T-helper 17 cell (primary cell): ENCODE measurements at places on chromosomes 3 and 15.

GRCh38 chr3:24433838-24434591 lies 60.6 kb downstream of the THRB start:
- no peak overlapping the region for H3K27ac ChIP-seq
- no peaks in the 10 kb centered on the region for H3K27me3 ChIP-seq
- H3K4me3 ChIP-seq, result no peak overlapping the region
- no peaks in the 10 kb centered on the region for H3K36me3 ChIP-seq
- no peaks in the 10 kb centered on the region for H3K4me1 ChIP-seq
- DNase-seq, result no peak

- H3K4me3 ChIP-seq, result no peak overlapping the region
- peaks cover 29% of the 10 kb centered on the region for H3K4me1 ChIP-seq
- H3K36me3 ChIP-seq, result peaks cover 1% of the 10 kb centered on the region
- H3K27me3 ChIP-seq, result no peaks in the 10 kb centered on the region
- H3K27ac ChIP-seq, result no peak overlapping the region
These were observed 451.1 kb upstream of the TPRG1 start for GRCh38 chr3:188720636-188721035.

GRCh38 chr3:129758785-129759320 lies 134.7 kb downstream of the TMCC1 start:
- H3K4me3 ChIP-seq, result no peak overlapping the region
- no peak for DNase-seq
- no peak overlapping the region for H3K27ac ChIP-seq
- peaks cover 2% of the 10 kb centered on the region for H3K36me3 ChIP-seq
- no peaks in the 10 kb centered on the region for H3K27me3 ChIP-seq

DNA sequence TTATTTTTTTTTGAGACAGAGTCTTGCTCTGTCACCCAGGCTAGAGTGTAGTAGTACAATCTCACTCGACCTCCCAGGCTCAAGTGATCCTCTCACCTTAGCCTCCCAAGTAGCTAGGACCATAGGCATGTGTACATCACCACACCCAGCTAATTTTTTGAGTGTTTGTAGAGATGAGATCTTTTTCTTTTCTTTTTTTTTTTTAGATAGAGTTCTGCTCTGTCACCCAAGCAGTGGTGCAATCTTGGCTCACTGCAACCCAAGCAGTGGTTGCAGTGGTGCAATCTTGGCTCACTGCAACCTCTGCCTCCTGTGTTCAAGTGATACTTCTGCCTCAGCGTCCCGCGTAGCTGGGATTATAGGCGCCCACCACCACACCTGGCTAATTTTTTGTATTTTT lies 5.2 kb downstream of the CEP97 start:
- H3K36me3 ChIP-seq, result peaks cover 8% of the 10 kb centered on the region
- no peak overlapping the region for H3K27ac ChIP-seq
- H3K4me1 ChIP-seq, result peaks cover 14% of the 10 kb centered on the region
- no peak for DNase-seq
- no peaks in the 10 kb centered on the region for H3K27me3 ChIP-seq
- no peak overlapping the region for H3K4me3 ChIP-seq

DNA sequence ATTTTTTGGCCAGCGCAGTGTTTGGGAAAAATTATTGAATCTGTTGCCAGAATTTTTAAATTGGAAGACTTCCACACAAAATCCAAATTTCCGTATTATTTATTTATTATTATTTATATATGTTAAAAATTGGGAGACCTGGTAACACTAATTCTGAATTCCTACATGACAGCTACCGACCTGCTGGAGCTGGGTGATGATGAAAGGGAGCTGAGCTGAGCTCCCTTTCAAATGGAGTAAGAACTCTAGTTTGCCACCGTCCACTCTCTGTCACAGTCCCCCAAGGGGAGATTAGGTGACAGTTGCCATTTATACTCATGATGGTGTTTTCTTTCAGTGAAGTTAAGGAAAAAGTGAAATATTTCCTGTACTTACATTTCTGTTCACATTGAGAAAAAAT lies 1.4 kb downstream of the CRTC3 start:
- peak overlapping the region; percentile 96 for H3K4me3 ChIP-seq
- no peaks in the 10 kb centered on the region for H3K27me3 ChIP-seq
- H3K4me1 ChIP-seq, result peaks cover 40% of the 10 kb centered on the region
- no peak for DNase-seq

GRCh38 chr3:134476306-134476705 lies 9.5 kb downstream of the ANAPC13 start:
- H3K4me1 ChIP-seq, result peaks cover 5% of the 10 kb centered on the region
- DNase-seq, result no peak
- no peak overlapping the region for H3K4me3 ChIP-seq
- H3K27me3 ChIP-seq, result no peaks in the 10 kb centered on the region
- H3K36me3 ChIP-seq, result peaks cover 4% of the 10 kb centered on the region

- H3K27ac ChIP-seq, result no peak overlapping the region
- peaks cover 5% of the 10 kb centered on the region for H3K36me3 ChIP-seq
- H3K27me3 ChIP-seq, result no peaks in the 10 kb centered on the region
- DNase-seq, result no peak
- H3K4me1 ChIP-seq, result peaks cover 27% of the 10 kb centered on the region
These were observed 35.1 kb downstream of the EAF1 start for GRCh38 chr3:15462451-15462850.

- DNase-seq, result peak; percentile 9
- H3K4me1 ChIP-seq, result peaks cover 13% of the 10 kb centered on the region
- H3K4me3 ChIP-seq, result peak within 1 kb of the TSS; percentile 96
- H3K36me3 ChIP-seq, result no peaks in the 10 kb centered on the region
- H3K27me3 ChIP-seq, result peaks cover 55% of the 10 kb centered on the region
These were observed at the start of gene SLC27A2 for GRCh38 chr15:50181969-50182218. SLC27A2 (plus strand) TSS chr15:50182196; CDS start chr15:50182428, 232 bp downstream.

GRCh38 chr3:48950051-48950450 lies 31.4 kb downstream of the ARIH2 start:
- peaks cover 20% of the 10 kb centered on the region for H3K4me1 ChIP-seq
- no peak overlapping the region for H3K27ac ChIP-seq
- peaks cover 6% of the 10 kb centered on the region for H3K36me3 ChIP-seq
- no peak for DNase-seq
- no peak overlapping the region for H3K4me3 ChIP-seq

- H3K27me3 ChIP-seq, result no peaks in the 10 kb centered on the region
- H3K36me3 ChIP-seq, result peaks cover 12% of the 10 kb centered on the region
These were observed 61.9 kb downstream of the HMG20A start for GRCh38 chr15:77482570-77482969.

DNA sequence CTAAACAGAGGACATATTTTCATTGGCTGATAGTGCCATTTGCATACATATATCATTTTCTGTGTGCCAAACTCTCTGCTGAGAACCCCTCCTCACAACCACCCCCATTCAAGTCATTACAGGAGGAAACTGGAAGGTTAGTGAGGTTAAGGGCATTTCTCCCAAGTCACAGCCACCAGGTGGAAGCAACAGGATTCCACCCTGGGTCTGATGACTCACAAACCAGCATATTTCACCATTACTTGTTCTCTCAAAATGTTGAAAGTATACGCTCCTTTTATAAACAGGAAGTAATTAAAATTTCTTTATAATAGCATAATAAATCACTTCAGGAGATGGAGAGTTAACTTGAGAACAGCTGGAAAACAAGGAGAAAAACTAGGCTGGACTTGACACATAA lies 398.6 kb upstream of the WNT5A start:
- H3K4me1 ChIP-seq, result no peaks in the 10 kb centered on the region
- DNase-seq, result no peak
- H3K4me3 ChIP-seq, result no peak overlapping the region
- H3K27me3 ChIP-seq, result no peaks in the 10 kb centered on the region

- H3K36me3 ChIP-seq, result peaks cover 2% of the 10 kb centered on the region
- H3K4me3 ChIP-seq, result no peak overlapping the region
- DNase-seq, result no peak
- H3K27me3 ChIP-seq, result peaks cover 41% of the 10 kb centered on the region
- peaks cover 6% of the 10 kb centered on the region for H3K4me1 ChIP-seq
These were observed 13.4 kb upstream of the FAM98B start for GRCh38 chr15:38440353-38441129.

DNA sequence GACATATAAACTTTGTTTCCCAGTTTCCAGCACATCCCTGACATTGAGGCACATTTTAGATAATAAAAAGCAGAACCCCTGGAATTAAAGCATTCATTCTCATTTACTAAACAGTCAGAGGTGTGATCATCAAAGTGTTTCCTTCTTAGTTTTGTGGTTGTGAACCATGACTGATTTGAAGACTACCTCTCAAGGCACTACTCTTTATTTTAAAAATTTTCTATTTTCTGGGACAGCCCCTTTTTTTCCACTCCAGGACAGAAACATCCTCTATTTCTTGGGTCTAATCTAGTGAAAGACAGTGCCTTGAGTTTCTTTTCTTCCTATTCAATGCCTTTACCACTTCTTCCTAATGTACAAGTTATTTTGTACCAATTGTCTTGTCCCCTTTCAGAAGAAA lies 5.2 kb downstream of the SST start:
- H3K27ac ChIP-seq, result no peak overlapping the region
- peaks cover 4% of the 10 kb centered on the region for H3K36me3 ChIP-seq
- H3K4me3 ChIP-seq, result no peak overlapping the region
- H3K4me1 ChIP-seq, result no peaks in the 10 kb centered on the region

DNA sequence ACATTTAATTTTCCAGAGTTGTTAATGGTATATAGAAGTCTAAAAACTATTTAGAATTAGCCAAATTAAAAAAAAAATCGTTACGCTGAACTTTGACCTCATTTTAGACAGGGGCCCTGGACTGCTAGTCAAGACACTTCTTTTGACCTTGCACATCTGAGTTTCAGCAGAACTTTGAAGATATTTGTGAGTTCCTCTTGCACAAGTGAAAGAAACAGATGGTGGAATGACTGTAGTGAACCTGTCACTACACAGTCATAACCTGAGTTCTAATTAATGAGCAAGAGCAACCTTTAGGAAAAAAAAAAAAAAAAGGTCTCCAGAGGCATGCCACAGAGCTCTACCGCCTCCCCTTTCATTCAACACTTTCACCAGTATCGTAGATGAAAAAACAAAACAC lies 5.3 kb downstream of the MYO5C start:
- peak overlapping the region; percentile 1 for H3K27ac ChIP-seq
- H3K4me1 ChIP-seq, result peaks cover 10% of the 10 kb centered on the region
- no peak for DNase-seq
- H3K4me3 ChIP-seq, result no peak overlapping the region

- no peaks in the 10 kb centered on the region for H3K27me3 ChIP-seq
- H3K27ac ChIP-seq, result peak overlapping the region; percentile 78
- H3K4me3 ChIP-seq, result no peak overlapping the region
- peaks cover 5% of the 10 kb centered on the region for H3K36me3 ChIP-seq
- H3K4me1 ChIP-seq, result peaks cover 22% of the 10 kb centered on the region
- DNase-seq, result no peak
These were observed 24.1 kb downstream of the GABPB1 start for GRCh38 chr15:50330921-50331320.

DNA sequence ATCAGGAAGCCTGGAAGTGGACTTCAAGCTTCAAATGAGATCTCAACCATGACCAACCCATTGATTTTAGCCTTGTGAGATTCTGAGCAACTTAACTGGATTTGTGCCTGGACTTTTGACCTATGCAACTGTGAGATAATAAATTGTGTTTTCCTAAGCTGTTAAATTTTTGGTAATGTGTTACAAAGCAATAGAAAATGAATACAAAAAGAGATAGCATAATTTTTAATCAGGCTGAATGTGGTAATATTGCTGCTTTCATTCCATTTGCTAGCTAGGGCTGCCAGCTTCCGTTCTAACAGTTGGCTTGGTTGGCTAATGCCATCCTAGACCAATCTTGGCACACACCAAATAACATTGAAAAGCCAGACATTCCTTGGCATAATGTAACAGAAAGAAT lies 12.2 kb downstream of the PROS1 start:
- H3K27me3 ChIP-seq, result peaks cover 20% of the 10 kb centered on the region
- no peak overlapping the region for H3K4me3 ChIP-seq
- H3K36me3 ChIP-seq, result no peaks in the 10 kb centered on the region
- no peak overlapping the region for H3K27ac ChIP-seq

- H3K27me3 ChIP-seq, result no peaks in the 10 kb centered on the region
- H3K4me1 ChIP-seq, result peaks cover 22% of the 10 kb centered on the region
- H3K4me3 ChIP-seq, result no peak overlapping the region
- peak overlapping the region; percentile 44 for H3K27ac ChIP-seq
These were observed 32.8 kb upstream of the LEKR1 start for GRCh38 chr3:156793400-156793799.

DNA sequence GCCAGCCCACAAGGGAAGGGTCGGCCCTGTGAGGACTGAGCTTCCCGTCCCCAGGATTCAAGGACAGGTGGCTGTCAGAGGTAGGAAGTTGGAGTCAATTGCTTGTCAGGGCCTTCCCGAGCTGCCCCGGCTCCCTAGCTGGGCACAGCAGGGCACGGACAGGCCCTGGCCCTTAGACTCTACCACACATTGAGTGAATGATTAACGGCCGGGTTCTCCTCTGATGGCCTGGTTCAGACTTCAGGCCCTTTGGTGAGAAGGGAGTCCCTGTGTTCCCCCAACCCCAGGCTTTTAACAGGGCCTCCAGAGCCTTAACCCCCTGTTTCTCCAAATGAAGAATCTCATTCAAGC lies 16.4 kb upstream of the FGD5 start:
- peaks cover 11% of the 10 kb centered on the region for H3K4me1 ChIP-seq
- peaks cover 59% of the 10 kb centered on the region for H3K27me3 ChIP-seq
- no peak overlapping the region for H3K4me3 ChIP-seq
- H3K27ac ChIP-seq, result no peak overlapping the region

DNA sequence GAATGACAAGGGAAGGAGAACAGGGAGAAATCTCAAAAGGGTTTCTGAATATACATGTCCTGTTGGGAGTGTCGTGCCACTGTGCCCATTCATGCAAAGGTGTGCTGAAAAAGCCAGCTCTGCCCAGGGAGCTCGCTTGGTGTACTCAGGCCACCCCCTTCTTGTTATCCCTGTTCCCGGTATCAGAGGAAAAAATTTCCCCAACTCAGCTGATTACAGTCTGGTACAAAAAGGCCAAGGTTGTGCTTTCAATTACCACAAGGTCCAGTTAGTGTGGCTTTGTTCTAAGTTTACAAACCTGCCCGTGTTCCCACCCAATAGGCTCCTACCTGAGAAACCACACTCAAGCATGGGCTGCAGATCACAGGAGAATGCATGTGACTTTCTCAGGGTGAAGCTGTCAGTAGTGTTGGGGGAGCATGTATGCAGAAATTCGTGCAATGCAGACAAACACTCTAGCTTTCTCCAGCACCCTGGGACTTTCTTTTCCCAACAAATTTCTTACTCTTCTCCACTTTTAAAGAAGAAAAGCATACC lies 648.5 kb downstream of the NR2F2 start:
- H3K27me3 ChIP-seq, result no peaks in the 10 kb centered on the region
- H3K4me3 ChIP-seq, result no peak overlapping the region
- DNase-seq, result no peak
- H3K36me3 ChIP-seq, result no peaks in the 10 kb centered on the region
- no peaks in the 10 kb centered on the region for H3K4me1 ChIP-seq
- no peak overlapping the region for H3K27ac ChIP-seq

- peaks cover 4% of the 10 kb centered on the region for H3K36me3 ChIP-seq
- H3K27ac ChIP-seq, result no peak overlapping the region
- H3K4me1 ChIP-seq, result peaks cover 4% of the 10 kb centered on the region
- H3K4me3 ChIP-seq, result no peak overlapping the region
These were observed 13.6 kb upstream of the CSRNP1 start for GRCh38 chr3:39166932-39167532.
